Neural progenitor cell (in vitro differentiated cells): ENCODE measurements at places on chromosomes 11 and 22.

DNA sequence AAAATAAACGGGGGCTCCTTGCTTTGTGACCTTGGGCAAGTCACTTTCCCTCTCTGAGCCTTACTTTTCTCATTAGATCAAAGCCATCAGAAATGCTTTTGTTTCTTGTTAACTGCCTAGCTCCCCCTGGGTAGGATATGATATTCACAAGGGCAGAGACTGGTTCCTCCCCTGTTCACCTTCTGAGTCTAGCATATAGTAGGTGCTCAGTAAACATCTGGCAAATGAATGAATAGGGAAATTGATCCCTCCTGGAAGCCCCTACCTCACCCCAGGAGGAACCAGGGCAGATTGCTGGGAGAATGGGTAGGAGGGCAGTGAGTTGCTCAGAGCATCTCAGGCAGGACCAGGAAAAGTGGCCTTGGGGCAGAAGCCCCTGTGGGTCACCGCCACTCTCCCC lies 6.6 kb upstream of the SAC3D1 start:
- no peak for DNase-seq

DNA sequence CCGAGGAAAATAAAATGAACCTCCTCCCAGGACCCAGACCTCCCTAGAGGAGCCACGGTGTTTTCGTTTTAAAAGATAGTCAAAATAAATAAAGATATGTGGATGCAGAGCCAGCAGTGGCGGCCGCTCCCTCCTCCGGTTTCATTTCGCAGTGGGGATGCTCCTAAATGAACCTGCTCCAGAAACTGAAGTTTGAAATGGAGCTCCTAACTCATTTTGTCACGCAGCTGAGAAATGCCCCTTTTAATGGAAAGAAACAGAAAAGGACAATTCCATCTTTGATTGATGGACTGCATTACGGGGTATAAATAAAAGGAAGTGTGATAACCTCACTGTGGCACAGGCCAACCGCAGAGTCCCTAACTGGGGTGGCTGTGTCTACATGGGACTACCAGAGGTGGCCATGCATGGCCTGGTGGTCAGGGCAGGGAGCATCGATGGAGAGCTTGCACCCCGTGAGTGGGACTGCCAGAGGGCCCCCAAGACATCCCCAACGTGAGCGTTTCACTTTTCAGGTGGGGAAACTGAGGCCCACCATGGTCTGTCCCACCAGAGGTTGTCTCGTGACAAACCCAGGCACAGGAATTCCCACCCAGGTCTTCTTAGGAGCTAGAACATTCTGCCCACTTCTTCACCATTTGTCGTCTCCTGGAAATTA lies 426.6 kb downstream of the BRD1 start:
- no peak for DNase-seq

- no peak for DNase-seq
Observed at GRCh38 chr22:17633217-17633997, 4.9 kb upstream of the ATP6V1E1 start.

GRCh38 chr22:49021131-49021925 lies 806.3 kb downstream of the BRD1 start:
- no peak for DNase-seq

GRCh38 chr11:127412722-127413380 lies 412.3 kb upstream of the KIRREL3 start:
- no peak for DNase-seq

DNA sequence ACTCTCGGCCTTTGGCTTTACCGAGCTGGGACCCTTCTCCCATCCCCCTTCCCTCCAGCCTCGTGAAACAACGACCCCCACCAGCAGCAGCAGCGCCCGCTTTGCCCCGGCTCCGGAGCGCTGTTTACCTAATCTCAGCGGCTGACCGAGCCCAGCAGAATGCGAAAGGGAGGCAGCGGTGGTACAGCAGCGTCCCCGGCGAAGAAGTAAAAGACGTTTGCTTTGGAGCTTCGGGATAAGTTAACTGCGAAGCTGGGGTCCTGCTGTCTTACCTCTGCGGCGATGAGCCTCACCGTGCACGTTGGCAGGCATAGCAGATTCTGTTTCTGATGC lies 2.0 kb upstream of the LARGE1 start:
- DNase-seq, result peak; percentile 90

DNA sequence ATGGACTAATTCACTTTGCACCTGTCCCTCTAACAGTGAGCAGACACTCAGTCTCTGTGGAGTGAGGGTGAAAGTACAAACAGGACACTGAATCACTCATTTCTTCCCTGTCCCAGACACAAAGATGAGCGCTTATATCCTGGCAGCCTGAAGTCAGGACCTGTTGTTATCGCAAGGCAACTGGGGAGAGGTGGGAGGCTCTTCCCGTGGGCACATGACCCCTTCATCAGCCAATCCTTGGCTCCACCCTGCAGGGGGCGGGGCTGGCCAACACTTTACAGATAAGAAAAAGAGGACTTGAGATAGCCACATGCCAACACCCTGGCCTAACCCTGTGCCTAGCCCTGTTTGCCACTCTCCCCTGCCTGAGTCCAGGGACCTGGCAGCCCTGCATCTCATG lies 29.5 kb upstream of the TESMIN start:
- peak; percentile 50 for DNase-seq

- no peak for DNase-seq
Observed at GRCh38 chr11:87972133-87972532, 203.1 kb downstream of the RAB38 start.

- DNase-seq, result no peak
Observed at GRCh38 chr22:21802056-21802455, 65.4 kb downstream of the MAPK1 start.

DNA sequence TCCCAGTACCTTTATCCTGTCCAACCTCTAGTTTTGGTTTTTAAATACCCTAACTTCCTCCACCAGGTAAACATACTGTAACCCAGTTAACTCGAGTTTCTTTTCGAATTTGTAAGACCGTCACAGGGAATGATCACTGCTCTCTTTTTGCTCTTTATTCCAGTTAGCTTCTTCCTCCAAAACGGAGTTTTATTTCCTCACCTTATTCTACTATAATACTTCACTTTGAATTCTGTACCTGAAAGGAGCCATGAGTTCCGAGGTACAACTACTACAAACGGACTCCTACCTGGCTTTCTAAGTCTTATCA lies 1.4 kb downstream of the NUP98 start:
- no peak for DNase-seq

GRCh38 chr22:46769191-46769675 lies 6.8 kb downstream of the TBC1D22A start:
- DNase-seq, result no peak

DNA sequence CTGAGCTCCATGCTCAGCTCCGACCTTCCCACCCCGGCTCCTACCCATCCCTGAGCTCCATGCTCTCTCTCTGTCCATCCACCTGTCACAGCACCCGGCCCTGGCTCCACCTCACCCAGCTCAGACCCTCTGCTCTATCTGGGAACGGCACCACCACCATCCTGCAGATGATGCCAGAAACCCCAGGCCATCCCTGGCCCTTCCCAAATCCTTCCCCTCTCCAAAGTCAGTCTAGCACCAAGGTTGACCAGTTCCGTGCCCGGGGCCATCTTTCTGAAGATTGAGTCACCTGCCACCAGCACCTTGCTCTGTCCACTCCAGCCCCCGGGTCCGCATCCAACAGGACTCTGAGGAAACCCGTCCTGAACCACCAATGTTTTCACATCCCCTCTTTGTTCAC lies 969.6 kb downstream of the BRD1 start:
- DNase-seq, result no peak

GRCh38 chr22:26236991-26237390 lies 67.7 kb downstream of the SEZ6L start:
- no peak for DNase-seq

DNA sequence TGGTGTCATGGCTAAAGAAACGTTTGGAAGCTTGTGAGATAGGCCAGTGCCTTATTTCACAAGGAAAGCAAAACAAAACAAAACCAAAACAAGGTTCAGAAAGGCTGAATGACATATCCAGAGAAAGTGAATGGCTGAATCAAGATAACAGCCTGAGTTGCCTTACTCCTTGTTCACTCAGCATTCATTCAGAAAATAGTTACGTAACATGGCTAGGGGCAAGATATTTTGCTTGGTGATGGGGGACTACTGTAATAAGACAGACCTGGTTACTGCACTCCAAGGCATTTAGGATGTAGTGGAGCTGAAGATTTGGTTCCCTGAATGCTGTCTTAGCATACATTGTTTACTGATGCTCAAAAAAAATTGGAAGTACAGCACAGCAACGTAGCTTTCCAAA lies 47.7 kb downstream of the C11orf91 start:
- no peak for DNase-seq

DNA sequence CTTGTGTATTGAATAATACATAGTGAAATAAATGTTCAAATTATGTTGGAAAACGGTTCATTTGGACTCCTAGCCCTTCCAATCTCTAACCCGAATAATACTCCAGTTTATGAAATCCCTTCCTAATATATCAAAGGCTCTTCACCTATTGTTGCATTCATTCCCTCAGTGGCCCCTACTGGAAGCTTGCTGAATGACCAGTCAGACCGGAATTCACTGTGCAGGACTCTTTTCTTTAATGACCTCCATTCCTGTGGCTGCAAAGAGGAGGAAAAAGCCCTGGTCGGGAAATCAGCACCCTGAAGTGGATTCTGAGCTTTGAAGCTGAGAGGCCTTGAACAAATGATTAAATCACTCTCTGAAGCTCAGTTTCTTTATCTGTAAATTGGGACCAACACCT lies 19.1 kb upstream of the RCN1 start:
- peak; percentile 58 for DNase-seq

GRCh38 chr11:68457898-68458249 lies 2.7 kb upstream of the PPP6R3 start:
- no peak for DNase-seq

GRCh38 chr22:17563936-17564391 lies 666 bp downstream of the SLC25A18 start:
- DNase-seq, result no peak

GRCh38 chr11:10483584-10483983 lies 28.5 kb downstream of the AMPD3 start:
- no peak for DNase-seq

DNA sequence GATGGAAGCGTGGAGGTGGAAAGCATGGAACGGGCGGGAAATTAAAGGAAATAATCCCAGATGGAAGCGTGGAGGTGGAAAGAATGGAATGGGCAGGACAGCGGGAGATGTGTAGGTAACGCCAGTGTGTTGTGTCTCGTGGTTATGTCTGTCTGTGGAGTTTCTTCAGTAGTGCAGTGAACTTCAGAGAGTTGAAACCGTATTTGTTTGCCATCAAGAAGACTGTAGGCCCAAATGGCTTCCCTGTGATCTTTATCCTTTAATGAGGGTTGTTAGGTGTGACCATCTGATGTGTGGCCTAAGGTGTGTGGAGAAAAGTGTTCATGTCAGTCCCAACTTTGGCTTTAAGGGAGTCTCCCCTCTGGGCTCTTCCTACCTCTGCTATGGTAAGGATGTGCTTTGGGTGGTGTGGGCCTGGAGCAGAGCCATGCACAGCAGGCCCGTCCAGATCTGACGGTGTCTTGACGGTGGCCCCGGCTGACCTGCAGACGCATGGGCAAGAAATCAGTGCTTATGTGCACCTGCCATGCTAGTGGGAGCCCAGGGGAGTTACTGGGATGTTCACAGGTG lies 39.6 kb downstream of the AP2A2 start:
- DNase-seq, result no peak

- DNase-seq, result no peak
Observed at GRCh38 chr11:2991452-2992233, 486 bp downstream of the NAP1L4 start.

- DNase-seq, result peak; percentile 89
Observed at GRCh38 chr22:38700270-38700788, 414 bp downstream of the JOSD1 start.

DNA sequence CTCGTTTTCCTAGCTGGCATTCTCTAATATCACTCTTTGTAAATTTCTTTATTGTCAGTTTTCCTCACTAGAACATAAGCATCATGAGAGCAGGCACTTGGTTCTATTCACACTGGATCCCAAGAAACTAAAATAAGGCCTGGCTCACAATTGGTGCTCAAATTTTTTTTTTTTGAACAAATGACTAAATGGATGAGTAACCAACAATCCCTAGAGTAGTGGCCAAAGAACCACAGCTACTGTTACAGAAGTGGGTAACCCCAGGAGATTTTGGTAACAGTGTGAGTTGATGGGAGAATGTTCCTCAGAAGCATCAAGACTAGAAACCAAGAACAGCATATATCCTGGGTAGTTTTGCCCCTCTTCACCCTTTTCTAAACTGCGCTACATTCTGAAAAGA lies 572.6 kb downstream of the INSC start:
- no peak for DNase-seq

- DNase-seq, result no peak
Observed at GRCh38 chr11:26254378-26254777, 77.6 kb upstream of the ANO3 start.

DNA sequence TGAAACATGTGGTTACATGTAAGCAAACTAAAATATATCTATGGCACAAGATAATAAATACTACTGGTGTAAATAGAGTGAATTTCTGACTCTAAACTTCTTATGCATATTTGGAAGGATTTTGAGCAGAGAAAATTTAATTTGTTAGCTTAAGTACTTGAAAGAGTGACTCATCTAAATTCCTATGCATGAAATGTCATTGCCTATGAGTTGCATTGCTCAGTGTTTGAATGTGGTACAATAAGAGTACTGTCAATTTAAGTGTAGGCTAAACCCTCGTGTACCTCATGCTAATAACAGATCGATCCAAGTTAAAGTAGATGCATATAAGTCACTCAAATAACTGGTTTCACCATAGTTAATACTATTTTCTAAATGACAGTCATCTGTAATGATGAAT lies 5.3 kb upstream of the CARD18 start:
- DNase-seq, result no peak

DNA sequence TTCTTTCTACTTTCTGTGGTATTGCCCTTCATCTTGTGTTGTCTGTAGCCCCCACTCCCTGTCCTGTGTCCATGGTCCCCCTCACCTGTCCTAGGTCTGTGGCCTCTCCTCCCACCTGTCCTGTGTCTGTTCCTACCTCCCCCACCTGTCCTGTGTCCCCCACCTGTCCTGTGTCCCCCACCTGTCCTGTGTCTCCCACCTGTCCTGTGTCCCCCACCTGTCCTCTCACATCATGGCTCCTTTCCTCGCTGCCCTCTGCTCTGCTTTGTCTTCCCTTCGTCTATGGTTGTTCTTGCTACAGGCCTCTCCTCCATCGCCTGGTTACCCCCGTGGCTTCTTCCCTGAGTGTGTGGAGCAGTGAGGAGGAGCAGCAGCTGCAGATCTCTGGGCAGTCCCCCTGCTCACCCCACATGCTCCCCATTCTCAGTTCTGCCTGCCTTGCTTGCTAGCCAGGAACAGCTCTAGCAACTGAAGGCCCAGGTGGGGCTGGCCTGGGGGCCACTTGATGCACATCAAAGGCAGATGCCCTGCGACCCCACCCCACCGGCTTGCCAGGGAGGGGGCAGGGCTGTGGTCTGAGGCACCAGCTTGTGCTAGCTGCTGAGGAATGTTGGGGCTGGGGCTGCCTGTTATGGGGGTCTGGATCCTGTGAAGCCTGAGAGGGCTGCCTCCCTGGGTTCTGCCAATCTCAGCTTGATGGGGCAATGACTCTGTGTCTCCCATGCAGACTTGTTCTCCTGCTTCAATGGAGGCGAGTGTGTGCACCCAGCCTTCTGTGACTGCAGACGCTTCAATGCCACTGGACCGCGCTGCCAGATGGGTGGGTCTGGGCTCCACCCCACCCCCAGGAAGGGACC lies 5.6 kb downstream of the OTOG start:
- no peak for DNase-seq

GRCh38 chr11:132993991-132994502 lies 538.3 kb downstream of the OPCML start:
- peak; percentile 48 for DNase-seq

GRCh38 chr11:40215556-40215955 lies 1243.9 kb downstream of the LRRC4C start:
- peak; percentile 48 for DNase-seq

- no peak for DNase-seq
Observed at GRCh38 chr11:131178596-131178995, 191.8 kb upstream of the NTM start.
